ENCODE measurements at places on chromosomes 13 and 19. TPM values are rescaled to one million over a fixed set of nuclear protein-coding genes. Genes with fewer than 3 reads are reported as not detected.

- H3K27ac ChIP-seq = no peak overlapping the region
- no peaks in the 10 kb centered on the region for H3K36me3 ChIP-seq
- H3K4me1 ChIP-seq = peaks cover 14% of the 10 kb centered on the region
- DNase-seq = no peak
Observed at GRCh38 chr13:97853550-97853949, 99.9 kb upstream of the IPO5 start.

- peaks cover 7% of the 10 kb centered on the region for H3K4me1 ChIP-seq
- H3K36me3 ChIP-seq = no peaks in the 10 kb centered on the region
Observed at GRCh38 chr13:51856998-51857397, 4.8 kb upstream of the CCDC70 start.

- no peaks in the 10 kb centered on the region for H3K27me3 ChIP-seq
- H3K36me3 ChIP-seq = peaks cover 18% of the 10 kb centered on the region
- peak overlapping the region; percentile 86 for H3K4me3 ChIP-seq
- H3K27ac ChIP-seq = peak overlapping the region; percentile 72
Observed at GRCh38 chr19:10961073-10961860, 437 bp downstream of the SMARCA4 start.

Gene KLF2
- total RNA-seq = 3.3 TPM
